ENCODE measurements at places on chromosomes 13 and 19.

DNA sequence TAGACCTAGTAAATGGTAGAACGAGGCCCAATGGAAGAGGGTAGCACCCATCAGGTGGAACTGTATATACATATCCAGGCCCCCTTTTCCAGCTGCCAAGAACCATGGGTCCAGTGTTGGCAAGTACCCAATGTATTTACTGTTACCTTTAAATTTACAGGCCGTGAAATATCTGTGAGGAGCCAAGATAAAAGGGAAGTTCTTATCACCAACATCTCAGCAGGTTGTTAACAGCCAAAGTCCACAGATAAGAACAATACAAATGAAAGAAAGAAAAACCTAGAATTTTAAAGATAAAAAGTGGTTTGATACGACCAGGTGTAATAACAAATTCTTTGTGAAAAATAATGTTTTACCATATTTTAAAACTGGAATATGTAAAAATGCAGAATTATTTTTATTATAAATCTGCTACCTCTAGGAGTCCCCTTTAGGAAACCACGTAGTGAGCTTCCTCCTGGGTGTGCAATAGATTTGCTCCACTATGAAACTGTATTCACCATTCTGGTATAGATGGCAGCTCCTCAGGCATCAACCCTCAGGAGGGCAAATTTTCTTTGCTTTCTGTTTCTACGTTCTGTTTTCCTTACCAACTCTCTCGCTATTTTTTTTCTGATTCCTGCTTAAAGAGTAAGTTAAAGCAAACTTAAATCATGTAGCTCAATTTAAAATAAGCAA lies 292.2 kb upstream of the SLC10A2 start:
- no peak for DNase-seq

GRCh38 chr19:14218620-14219330 lies 12.8 kb upstream of the ADGRL1 start:
- DNase-seq: no peak

- DNase-seq: no peak
These were observed 15.1 kb upstream of the N4BP2L2 start for GRCh38 chr13:32553720-32554119.

- DNase-seq: no peak
These were observed 1322.3 kb downstream of the UQCRFS1 start for GRCh38 chr19:27890696-27891095.

DNA sequence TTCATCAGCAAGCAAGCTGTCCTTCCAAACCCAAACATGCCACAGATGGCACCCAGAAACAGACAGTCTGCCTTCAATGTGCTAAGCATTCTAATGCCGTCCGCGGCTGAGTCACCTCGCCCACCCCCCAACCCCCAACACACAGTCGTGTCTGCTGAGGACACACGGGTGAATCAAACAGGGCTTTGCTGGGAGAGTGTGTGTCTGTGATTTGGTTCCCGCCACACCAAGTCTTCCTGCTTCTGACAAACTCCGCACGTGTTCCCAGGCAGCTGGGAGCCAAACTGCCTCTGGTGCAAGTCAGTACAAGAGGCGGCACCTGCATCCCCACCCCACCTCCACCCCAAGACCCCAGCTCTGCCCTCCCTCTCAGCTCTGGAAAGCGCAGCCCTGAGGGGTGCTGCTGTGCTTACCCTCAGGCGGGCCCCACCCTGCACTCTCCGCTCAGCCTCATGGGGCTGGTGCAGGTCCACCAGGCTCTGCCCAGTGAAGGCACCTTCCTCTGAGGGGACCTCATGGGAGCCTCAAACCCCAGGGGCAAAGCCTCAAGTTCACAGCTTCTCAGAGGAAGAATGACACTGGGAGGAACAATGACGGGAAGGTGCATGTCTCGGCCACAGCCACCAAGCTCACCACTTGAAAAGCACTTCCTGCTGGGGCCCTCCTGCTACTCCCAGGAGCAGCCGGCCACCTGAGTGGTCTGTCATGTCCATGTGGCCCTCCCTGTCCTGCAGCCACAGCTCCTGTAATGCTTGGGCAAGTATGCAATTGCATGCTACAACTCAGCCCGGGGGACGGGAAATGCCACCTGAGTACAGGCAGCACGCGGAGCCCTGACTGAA lies 15.0 kb upstream of the SLC35E1 start:
- peak; percentile 61 for DNase-seq

- DNase-seq: peak; percentile 0
These were observed 360.9 kb downstream of the SLITRK5 start for GRCh38 chr13:88031980-88032559.

DNA sequence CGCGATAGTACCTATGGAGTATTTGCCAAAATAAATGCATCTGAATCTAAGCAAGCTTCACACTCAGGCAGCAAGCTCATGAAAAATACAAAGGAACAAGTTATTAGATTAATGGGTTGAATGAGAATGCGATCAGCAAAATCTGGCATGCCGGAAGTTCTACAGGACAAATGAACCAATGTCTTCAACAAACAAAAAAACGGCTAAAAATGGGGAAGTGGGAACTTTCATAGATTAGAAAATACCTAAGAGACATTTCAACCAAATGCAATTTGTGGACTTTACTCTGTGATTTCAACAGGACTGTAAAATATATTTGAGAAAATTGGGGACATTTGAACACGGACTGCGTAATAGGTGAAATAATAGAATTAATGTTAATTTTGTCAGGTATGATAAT lies 22.4 kb upstream of the RNASEH2B start:
- DNase-seq: no peak

GRCh38 chr19:50553134-50553703 lies 15.0 kb downstream of the LRRC4B start:
- DNase-seq: no peak

DNA sequence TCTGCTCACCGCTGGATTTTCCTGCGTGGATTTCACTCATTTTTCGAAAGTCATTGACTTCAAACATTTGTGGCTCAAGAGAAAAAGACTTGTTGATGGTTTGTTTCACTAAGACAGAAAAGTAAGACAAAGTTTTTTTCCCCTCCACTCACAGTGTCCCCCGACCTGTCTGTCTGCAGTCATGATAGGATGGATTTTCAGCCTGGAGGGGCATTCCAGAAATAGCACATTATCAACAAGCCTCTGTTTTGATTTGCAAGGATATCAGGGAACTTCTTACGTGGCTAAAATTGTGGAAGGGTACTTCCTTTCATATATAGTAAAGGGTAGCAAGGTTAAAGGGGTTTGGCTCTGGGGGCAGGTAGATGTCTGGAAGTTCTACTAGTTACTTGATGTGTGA lies 11.8 kb downstream of the SOX21 start:
- DNase-seq: no peak

DNA sequence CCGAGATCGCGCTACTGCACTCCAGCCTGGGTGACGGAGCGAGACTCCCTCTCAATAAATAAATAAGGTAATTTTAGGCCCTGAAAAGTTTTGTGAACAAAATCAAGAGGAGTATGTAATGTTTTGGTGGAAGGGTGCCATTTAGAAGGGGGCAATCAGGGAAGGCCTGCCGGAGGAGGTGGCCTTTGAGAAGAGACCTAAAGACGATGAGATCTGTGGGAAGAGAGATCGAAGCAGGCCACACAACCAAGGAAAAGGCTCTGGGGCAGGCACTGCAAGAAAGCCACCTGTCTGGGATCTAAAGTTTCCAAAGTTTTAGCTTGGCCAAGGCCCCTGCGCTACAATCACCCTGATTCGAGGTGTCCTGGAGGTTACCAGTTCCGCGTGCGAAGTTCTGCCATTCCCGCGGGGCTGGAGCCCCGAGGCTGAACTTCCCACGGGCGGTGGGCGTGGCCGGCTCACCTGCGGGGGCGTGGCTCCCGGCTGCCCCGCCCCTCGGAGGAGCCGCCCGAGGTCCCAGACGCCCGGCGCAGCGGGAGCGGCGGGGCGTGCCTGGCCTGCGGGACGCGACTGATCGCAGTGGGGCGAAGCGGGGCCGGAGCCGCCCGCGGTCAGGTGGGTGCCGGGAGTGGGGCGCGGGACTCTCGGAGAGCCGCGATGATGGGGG lies at the start of gene KLC3:
Gene KLC3, plus strand, starts transcription at position 519 of the 667 bp plus-strand sequence. CDS start 4,792 bp downstream, outside the sequence.
- DNase-seq: peak; percentile 53

GRCh38 chr13:113021811-113022210 lies 52.8 kb downstream of the MCF2L start:
- no peak for DNase-seq

GRCh38 chr19:13764821-13765394 lies 586 bp downstream of the MRI1 start:
- no peak for DNase-seq

- no peak for DNase-seq
These were observed 6.1 kb upstream of the NANOS3 start for GRCh38 chr19:13870873-13871272.

DNA sequence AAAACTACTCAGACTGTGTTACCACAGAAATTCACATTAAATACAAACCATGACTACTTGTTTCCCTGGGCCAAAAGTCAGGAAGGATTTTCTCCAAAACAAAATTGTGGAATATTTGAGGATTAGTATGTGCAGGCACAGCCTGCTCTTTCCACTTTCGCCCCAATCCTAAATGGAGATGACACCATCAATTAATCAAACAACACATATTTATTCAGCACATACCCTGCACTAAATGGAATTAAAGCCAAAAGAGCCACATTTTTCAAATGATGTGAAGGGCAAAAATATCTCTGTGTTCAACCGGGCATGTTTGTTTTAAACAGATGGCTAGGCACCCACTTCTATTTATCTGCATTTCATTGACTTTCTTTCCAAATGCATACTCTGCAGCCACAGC lies 523.1 kb downstream of the DCT start:
- no peak for DNase-seq

- DNase-seq: no peak
These were observed at the start of gene NKG7 for GRCh38 chr19:51372649-51373504. Gene NKG7, minus strand, starts transcription at chr19:51372654. Its CDS starts 119 bp downstream, at chr19:51372535.

- DNase-seq: peak; percentile 60
These were observed 19.0 kb upstream of the GPI start for GRCh38 chr19:34345947-34346351.

- no peak for DNase-seq
These were observed 5.1 kb downstream of the ZNF507 start for GRCh38 chr19:32350471-32350865.

DNA sequence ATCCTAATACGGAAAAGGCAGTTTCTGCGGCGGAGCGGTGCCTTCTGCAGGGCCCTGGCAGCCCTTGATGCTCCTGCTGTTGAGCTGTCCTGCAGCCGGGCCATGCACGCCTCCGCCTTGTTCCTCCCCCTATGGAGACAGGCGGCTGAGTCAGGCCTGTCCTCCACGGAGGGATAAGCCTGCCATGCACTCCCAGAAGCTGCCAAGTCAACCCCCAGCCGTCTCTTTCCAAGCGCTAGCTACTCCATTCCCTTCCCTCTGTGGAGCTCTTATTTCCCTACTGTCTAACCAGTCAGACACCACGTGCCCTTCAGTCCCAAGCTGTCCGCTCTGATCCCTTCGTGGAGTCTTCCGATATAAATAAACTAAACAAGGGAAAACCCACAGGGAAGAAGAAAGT lies 197.0 kb downstream of the COL4A1 start:
- peak; percentile 81 for DNase-seq

GRCh38 chr19:1580957-1581356 lies 11.7 kb downstream of the MBD3 start:
- no peak for DNase-seq

GRCh38 chr19:30116984-30117555 lies 175.0 kb downstream of the URI1 start:
- DNase-seq: no peak

- no peak for DNase-seq
These were observed 906 bp downstream of the FXYD5 start for GRCh38 chr19:35155441-35155840.

DNA sequence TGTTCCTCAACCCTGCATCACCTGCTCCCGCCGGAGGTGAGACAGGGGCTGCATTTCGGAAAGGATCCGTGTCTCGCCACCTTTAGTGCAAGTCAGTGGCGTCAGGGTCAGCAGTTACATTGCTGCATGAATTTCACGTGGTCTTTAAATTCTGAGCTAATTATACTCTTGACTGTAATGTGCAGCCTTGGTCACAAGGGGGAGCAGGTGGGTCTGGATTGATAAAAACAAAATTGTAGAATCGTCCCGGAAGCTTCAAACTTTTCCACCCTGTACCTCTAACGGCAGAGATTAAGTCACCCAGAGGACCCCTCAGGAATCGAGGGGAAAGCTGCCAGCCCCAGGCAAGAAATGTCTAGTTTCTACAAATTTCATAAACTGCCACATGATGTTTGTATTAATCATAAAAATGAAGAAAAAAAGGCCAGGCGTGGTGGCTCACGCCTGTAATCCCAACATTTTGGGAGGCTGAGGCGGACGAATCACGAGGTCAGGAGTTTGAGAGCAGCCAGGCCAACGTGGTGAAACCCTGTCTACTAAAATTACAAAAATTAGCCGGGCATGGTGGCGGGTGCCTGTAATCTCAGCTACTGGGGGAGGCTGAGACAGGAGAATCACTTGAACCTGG lies 20.2 kb downstream of the BBC3 start:
- DNase-seq: peak; percentile 54

GRCh38 chr19:51660975-51661600 lies 14.5 kb upstream of the SIGLEC14 start:
- peak; percentile 55 for DNase-seq

- DNase-seq: no peak
These were observed 993 bp downstream of the RGL3 start for GRCh38 chr19:11418094-11418548.

DNA sequence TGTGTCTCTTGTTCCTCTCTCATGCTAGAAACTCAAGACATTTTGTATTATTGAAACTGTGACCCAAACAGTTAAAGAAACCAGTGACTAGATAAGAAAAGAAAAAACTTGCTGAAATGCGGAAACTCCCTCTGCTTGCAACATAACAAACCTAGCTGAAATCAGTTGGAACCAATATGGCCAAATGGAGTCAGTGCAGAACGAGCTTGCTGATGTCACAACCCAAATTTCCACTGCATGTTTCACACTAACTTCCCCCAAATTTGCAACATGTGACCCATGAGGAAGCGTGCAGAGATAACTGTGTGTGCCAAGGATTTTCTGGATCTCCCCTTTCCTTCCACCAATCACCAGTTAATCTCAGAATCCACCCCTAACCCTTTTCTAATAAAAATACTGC lies 208.0 kb downstream of the DLEU7 start:
- peak; percentile 19 for DNase-seq

GRCh38 chr19:8705742-8706141 lies 7.1 kb upstream of the ACTL9 start:
- DNase-seq: no peak
